ENCODE measurements at places on chromosomes 12 and 14.

GRCh38 chr12:45224311-45224710, 8.4 kb downstream of the ANO6 start:
- DNase-seq: no peak

- DNase-seq: no peak
Measured at GRCh38 chr14:104992501-104992900, 6.9 kb downstream of the CLBA1 start.

GRCh38 chr12:132270516-132270915, 58.9 kb downstream of the GALNT9 start:
- no peak for DNase-seq

- no peak for DNase-seq
Measured at GRCh38 chr12:27623645-27624044, 72.6 kb upstream of the REP15 start.

DNA sequence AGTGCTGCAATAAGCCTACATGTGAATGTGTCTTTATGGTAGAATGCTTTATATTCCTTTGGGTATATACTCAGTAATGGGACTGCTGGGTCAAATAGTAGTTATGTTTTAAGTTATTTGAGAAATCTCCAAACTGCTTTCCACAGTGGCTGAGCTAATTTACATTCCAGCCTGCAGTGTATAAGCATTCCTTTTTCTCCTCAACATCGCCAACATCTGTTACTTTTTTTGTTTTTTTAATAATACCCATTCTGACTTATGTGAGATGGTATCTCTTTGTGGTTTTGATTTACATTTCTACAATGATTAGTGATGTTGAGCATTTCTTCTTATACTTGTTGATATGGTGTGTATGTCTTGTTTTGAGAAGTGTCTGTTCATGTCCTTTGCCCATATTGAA, 1186.2 kb downstream of the BCL11B start:
- DNase-seq: no peak

GRCh38 chr12:78420991-78421390, 443.6 kb upstream of the SYT1 start:
- no peak for DNase-seq

- DNase-seq: no peak
Measured at GRCh38 chr14:59543873-59544272, 32.7 kb downstream of the CCDC175 start.

DNA sequence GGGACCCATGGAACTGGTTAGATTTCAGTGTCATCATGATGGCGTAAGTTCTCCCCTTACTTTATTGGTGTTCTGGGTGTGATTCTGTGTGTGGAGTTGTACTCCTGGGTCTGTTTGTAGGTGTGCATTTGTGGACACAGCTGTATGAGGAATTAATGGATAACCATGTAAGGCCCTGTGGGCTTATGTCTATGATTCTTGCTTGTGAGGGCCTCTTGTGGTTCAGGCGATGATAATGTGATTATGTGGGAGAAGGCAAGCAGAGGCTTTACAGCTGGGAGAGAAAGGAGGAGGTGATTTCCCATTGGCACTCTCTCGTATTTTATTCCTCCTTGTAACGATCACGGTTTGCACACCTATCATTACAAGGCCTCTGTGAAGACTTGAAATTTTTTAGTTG, 96.1 kb downstream of the SCN8A start:
- no peak for DNase-seq

DNA sequence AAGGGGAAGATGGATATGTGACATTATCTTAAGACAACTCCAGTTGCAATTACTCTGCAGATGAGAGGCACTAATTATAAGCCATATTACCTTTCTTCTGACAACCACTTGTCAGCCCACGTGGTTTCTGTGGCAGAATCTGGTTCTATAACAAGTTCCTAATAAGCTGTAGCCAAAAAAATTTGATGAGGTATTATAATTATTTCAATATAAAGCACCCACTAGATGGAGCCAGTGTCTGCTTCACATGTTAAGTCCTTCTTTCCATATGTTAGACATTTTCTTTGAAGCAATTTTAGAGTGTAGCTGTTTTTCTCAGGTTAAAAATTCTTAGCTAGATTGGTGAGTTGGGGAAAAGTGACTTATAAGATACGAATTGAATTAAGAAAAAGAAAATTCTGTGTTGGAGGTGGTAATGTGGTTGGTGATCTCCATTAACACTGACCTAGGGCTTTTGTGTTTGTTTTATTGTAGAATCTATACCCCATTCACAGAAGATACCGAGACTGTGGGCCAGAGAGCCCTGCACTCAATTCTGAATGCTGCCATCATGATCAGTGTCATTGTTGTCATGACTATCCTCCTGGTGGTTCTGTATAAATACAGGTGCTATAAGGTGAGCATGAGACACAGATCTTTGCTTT, 36.9 kb downstream of the PSEN1 start:
- no peak for DNase-seq

- no peak for DNase-seq
Measured at GRCh38 chr14:24071836-24072430, 571 bp downstream of the CPNE6 start.

DNA sequence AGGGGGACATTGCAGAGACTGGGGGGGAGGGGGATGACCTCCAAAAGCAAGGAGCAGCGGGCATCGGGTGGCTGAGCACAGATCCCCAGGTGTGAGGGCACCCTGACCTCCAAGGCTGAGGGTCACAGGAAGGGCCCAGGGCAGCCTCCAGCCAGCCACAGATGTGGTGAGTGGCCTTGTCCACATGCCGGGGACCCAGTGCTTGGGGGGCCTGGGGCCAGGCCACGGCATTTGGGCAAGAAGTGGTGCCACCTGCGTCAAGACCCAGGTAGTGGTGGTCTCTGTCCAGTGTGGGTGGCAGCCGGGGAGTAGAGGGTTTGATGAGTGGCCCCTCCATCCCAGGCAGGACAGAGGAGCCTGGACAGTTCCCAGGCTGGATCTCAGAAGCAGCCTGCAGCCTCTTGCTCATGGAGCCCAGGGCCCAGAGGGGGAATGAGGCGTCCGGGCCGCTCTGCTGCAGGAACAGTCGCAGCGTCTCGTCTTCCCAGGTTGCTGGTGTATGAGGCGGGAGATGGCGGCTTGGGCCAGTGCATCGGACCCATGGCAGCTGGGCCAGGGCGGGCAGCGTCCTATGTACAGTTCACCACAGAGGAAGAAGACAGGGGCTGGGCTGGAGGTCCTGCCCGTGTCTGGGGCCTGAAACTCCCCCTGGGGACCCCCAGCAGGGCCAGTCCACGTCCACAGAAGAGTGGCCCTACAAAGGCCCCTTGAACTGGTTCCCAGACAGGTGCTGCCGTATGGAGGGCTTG, 33.5 kb downstream of the CCNK start:
- DNase-seq: no peak

DNA sequence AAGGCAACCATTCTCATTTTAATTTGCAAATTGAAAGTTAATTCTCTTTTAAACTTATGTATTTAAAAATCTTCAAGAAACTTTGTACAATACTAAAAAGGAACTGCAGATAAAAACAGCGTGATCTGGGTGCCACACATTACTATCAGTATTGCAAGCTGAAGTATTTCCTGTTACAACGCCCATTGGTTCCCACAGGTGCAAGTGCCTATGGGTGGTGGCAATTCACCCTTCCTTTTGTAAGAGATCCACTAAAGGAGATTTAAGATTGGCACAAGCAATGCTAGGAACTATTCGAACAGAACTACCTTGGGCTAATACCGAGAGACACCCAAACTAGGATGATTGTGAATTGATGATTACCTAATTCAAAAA, 13.2 kb downstream of the TAOK3 start:
- DNase-seq: no peak

DNA sequence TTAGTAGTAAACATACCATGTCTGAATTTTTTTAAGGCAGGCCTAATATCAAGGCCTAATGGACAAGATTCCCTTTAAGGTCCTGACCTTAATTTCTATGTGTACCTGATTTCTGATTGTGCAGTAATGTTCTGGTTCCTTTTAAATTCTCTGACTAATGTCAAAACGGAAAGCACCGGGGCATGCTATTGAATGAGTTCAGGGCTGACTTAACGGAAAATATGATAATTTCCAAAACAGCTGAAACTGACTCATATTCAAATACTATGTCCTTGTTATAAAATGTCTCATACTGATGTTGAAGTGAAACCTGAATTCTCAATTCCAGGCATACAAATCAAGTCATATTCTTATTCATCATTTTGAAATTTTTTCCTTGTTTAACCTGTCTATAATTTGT, 6.7 kb downstream of the TAS2R43 start:
- no peak for DNase-seq

- no peak for DNase-seq
Measured at GRCh38 chr12:42070036-42070435, 74.6 kb downstream of the GXYLT1 start.

DNA sequence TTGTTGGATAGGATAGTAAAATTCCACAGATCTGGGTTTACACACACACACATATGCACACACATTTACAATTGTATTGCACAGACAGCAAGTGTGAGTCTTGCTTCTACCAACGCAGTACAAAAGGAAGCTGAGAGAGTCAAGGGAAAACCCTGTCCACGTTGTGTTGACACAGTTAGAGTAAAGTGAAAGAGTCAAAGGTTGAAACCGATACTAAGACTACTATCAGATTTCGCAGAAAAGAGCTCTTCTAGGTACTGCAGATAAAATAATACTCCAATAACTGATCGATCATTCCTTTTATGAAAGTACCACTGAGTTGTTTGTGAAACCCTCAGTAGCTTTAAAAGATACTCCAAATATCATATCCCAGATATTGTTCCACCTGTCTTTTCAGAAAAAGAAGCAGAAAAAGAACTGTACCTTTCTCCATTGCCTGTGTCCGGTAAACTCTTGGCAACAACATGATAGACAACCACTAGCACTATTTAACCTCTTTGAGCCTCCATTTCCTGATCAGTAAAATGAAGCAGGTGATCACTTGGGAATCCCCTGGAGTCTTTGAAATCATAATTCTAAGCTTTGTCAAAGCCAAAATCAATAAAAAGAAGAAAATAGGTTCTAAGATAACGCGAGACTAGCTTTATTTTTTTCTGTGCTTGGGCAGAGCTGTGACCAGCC, 224.6 kb upstream of the FOXN3 start:
- no peak for DNase-seq

- no peak for DNase-seq
Measured at GRCh38 chr12:13538136-13538535, 341.6 kb downstream of the EMP1 start.

DNA sequence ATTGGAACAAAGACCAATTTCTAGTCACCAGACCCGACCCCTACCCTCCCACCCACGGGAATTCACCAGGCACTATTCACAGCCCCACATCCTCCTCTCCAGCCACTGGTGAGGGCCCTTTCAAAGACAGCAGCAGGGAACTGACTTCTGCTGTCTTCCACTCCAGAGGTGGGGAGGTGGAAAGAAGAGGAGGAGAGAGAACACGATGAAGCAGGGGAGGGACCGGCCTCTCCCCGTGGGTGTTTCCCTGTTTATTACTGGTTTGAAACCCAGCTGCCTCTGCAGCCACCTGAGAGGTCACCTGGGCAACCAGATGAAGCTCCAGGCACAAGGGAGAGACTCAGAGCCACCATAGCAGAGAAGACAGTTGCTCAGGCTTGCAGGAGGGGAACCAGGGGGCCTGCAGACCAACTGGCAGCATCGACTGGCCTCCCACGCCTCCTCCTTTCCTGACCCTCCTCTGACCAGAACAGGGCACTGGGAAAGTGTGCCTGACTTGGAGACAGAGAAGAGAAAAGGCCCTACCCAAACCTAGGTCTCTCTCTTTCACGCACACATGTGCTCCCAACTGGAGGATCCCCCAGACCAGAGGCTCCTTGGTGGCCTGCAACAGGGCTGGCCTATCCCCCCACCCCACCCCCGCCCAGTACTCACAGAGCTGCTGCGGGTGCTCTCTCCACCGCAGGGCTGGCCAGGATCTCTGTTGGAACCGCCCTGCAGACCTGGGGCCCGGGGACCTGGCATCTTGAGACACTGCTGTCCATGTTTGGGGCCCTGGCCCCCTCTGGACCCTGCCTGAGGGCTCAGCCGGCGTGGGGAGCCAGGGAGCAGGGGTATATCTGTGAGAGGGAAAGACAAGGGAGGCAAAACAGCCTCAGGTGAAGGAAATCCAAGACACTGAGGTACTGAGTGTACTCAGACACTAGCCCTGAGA, 22.8 kb downstream of the ANO2 start:
- DNase-seq: no peak

GRCh38 chr14:41913398-41913797, 306.7 kb downstream of the LRFN5 start:
- DNase-seq: no peak

- no peak for DNase-seq
Measured at GRCh38 chr14:37172024-37172869, at the start of gene SLC25A21. Gene SLC25A21 (minus strand): TSS chr14:37172606.

GRCh38 chr14:71472356-71473340, 459.6 kb upstream of the RGS6 start:
- DNase-seq: no peak

GRCh38 chr14:103033681-103034096, 23.7 kb downstream of the CDC42BPB start:
- DNase-seq: no peak

GRCh38 chr12:71601546-71601945, 62.1 kb downstream of the ZFC3H1 start:
- no peak for DNase-seq

- DNase-seq: no peak
Measured at GRCh38 chr14:95257521-95257920, 62.2 kb downstream of the CLMN start.

GRCh38 chr12:79296133-79296532, 394.6 kb downstream of the PAWR start:
- DNase-seq: no peak

- no peak for DNase-seq
Measured at GRCh38 chr12:78797196-78797931, 67.2 kb upstream of the SYT1 start.

DNA sequence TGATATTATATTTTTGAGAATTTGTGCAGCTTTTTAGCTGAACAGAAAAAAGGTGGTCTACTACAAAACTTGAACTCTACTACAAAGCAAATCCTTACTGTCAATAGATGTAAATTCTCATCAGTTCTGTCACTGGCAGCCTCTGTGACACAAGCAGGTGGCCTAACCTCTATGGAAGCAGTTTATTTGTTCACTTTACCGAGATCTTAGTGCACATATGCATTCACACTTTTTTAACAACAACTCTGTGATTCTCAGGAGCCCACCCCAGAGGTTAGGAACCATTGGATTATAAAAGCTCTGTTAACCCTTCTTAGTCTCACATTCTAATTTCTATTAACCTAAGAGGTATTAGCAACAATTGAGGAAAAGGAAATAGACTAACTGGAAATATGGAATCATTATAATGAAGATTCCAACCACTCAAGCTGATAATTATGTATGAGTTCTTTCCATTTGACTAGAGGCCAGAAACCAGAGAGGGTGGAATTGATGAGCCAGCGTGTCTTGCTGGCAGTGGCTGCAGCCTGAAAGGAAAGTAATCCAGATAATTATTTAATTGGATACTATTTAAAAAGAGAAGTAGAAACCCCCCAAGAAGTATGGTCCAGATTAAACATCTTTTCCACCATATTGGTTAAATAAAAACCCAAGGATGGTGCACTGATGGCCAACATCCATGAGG, 451.1 kb downstream of the TMEM117 start:
- no peak for DNase-seq

DNA sequence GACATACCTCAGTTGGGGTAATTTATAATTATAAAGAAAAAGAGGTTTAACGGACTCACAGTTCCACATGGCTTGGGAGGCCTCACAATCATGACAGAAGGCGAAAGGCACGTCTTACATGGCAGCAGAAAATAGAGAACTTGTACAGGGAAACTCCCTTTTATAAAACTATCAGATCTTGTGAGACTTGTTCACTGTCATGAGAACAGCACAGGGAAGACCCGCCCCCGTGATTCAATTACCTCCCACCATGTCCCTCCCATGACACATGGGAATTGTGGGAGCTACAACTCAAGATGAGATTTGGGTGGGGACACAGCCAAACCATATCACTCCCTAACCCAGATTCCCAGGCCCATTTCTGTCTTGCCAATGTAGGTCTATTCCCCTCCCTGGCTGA, 22.1 kb downstream of the MYO1H start:
- no peak for DNase-seq
